ENCODE measurements at places on chromosomes 7 and 10.

DNA sequence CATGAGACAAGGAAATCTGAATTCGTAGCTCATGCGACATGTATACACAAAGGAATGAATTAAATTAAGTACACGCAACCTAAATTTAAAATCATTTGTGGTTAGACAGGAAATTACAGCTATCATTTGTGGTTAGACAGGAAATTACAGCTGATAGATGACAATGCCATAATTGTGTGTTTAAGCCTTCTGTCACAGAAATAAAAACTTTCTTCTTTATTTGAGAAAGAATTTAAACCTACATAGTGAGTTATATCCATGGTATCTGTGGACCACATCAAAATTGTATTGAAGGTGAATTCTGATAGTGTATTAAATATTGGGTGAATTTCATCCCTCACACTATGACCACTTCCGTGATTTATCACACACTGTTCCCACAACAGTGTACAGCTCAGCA is 362.9 kb downstream of the MAGI2 start:
- no peak overlapping the region for H3K4me3 ChIP-seq
- no peaks in the 10 kb centered on the region for H3K27me3 ChIP-seq
- H3K27ac ChIP-seq: no peak overlapping the region
- H3K36me3 ChIP-seq: no peaks in the 10 kb centered on the region

- no peaks in the 10 kb centered on the region for H3K36me3 ChIP-seq
- no peak overlapping the region for H3K4me3 ChIP-seq
- H3K27ac ChIP-seq: no peak overlapping the region
- no peak for DNase-seq
Measured at GRCh38 chr7:127820732-127821085, 168.7 kb downstream of the SND1 start.

GRCh38 chr10:133440633-133441285 is 13.0 kb upstream of the SCART1 start:
- no peaks in the 10 kb centered on the region for H3K4me1 ChIP-seq
- H3K27me3 ChIP-seq: no peaks in the 10 kb centered on the region
- no peak overlapping the region for H3K27ac ChIP-seq
- H3K4me3 ChIP-seq: no peak overlapping the region

DNA sequence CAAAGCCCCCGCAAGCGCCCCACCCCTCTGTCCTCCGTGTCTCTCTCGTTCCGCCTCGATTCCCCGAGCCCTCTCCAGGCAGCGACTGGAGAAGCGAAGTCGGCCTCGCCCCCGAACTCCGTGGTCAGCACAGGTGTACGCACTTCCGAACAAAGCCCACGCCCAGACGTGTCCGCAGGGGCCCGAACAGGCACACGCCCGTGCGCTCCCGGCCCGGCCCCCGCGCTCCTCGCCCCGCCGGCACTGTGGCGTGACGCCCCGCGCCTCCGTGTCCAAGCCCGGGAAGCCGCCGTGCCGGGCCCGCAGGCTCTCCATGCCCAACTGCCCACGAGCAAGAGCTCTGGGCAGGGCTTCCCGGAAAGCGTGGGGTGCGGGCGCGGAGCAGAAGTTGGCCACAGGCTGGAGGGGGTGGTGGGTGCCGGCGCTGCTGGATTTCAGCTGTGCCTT is 662 bp downstream of the NRCAM start:
- DNase-seq: peak; percentile 65
- no peak overlapping the region for H3K27ac ChIP-seq
- H3K36me3 ChIP-seq: no peaks in the 10 kb centered on the region
- peak overlapping the region; percentile 71 for H3K4me3 ChIP-seq

GRCh38 chr10:75764974-75765788 is 333.8 kb downstream of the LRMDA start:
- DNase-seq: no peak
- no peaks in the 10 kb centered on the region for H3K4me1 ChIP-seq
- H3K36me3 ChIP-seq: no peaks in the 10 kb centered on the region
- no peaks in the 10 kb centered on the region for H3K27me3 ChIP-seq
- H3K4me3 ChIP-seq: no peak overlapping the region

DNA sequence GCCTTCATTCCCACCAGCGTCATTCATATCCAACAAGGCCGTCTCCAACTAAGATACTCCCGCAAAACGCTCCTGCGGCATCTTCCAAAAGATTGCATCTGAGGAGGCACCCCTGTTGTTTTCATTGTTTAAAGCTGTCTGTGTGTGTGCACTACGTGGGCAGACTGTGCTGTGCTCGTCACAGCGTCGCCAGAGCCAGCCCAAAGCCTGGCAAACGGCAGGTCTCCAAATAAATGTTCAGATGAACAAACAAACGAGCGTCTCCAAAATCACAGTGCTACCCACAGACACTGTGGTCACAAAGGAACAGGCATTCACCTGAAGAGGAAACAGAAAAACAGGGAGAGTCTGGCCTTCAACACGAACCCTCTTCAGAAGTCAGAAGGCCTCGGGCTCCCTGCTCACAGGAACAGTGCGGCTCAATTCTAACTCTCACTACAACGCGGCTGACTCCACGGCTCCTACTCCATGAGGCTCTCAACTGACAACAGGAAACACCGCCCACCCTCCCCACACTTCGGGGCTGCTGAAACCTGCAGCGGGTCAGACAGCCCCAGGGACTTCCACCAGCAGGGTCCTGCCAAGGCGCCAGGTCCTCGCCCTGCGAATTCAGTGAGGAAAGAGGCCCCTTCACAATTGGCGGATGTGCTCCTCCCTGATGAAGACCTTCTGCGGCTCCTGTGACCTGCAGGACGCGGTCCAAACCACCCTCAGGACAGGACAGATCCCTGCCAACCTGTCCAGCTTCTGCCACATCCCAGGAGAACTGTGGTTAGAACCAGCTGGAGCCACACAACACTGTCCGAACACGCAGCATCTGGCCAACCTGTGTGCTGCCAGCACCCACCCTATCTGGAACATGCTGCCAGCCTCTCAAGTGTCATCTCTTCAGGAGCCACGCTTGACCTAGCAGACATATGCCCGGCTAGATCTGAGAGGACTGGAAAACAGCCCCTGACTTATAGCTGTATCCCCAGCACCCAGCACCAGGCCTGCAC is 36.1 kb downstream of the MAD1L1 start:
- no peaks in the 10 kb centered on the region for H3K4me1 ChIP-seq
- H3K27me3 ChIP-seq: no peaks in the 10 kb centered on the region
- peaks cover 8% of the 10 kb centered on the region for H3K36me3 ChIP-seq
- H3K27ac ChIP-seq: no peak overlapping the region

DNA sequence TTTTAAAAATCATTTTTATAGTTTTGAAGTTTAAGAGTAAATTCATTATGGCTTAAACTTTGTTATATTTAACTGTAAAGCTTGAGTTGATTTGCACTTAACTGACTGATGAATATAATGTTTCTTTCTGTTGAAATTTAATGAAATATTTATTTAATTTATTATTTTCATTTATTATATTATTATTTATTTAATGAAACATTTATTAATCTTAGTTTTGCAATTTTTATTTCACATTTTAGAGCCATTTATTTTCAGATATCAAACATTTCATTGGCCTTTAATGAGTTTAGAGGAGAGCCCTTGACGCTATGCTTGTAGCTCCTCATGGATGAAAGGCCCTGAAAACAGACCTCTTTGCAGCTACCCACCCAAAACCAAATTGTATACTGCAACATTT is 570.0 kb downstream of the LRMDA start:
- no peak for DNase-seq
- no peak overlapping the region for H3K27ac ChIP-seq
- H3K36me3 ChIP-seq: no peaks in the 10 kb centered on the region
- H3K4me3 ChIP-seq: no peak overlapping the region

- H3K36me3 ChIP-seq: peaks cover 33% of the 10 kb centered on the region
- H3K27ac ChIP-seq: no peak overlapping the region
- DNase-seq: no peak
- H3K4me3 ChIP-seq: no peak overlapping the region
Measured at GRCh38 chr7:149569726-149570422, 72.3 kb upstream of the ZNF746 start.

- H3K27me3 ChIP-seq: no peaks in the 10 kb centered on the region
- no peaks in the 10 kb centered on the region for H3K4me1 ChIP-seq
- H3K27ac ChIP-seq: no peak overlapping the region
- no peak for DNase-seq
- H3K4me3 ChIP-seq: no peak overlapping the region
Measured at GRCh38 chr7:75010036-75010435, 45.5 kb downstream of the CASTOR2 start.

- H3K4me3 ChIP-seq: no peak overlapping the region
- H3K36me3 ChIP-seq: no peaks in the 10 kb centered on the region
- H3K27me3 ChIP-seq: no peaks in the 10 kb centered on the region
Measured at GRCh38 chr7:150727381-150727780, 9.8 kb upstream of the GIMAP5 start.

DNA sequence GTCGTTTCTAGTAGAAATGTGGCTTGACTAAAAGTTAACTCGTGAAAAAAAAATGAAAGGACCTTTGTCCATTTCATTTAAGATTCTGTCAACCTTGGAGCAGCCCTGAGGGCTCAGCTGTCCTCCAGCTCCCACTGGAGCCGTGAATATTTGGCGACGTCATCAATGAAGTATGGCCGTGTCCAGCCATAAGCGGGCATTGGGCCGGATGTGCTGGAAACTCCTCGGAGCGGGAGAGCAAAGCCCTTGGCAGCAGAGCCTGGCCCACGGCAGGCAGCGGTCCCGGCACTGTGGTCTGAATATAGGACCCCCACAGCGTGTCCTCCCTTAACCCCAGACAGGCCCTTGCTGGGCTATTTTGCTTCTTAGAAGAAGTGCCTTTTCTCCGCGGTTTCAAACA is 50.0 kb downstream of the JAKMIP3 start:
- DNase-seq: peak; percentile 14
- H3K36me3 ChIP-seq: no peaks in the 10 kb centered on the region
- no peak overlapping the region for H3K4me3 ChIP-seq

- H3K4me1 ChIP-seq: no peaks in the 10 kb centered on the region
- H3K27me3 ChIP-seq: no peaks in the 10 kb centered on the region
- no peak overlapping the region for H3K4me3 ChIP-seq
- peaks cover 16% of the 10 kb centered on the region for H3K36me3 ChIP-seq
Measured at GRCh38 chr10:87750817-87751216, 67.2 kb downstream of the ATAD1 start.

DNA sequence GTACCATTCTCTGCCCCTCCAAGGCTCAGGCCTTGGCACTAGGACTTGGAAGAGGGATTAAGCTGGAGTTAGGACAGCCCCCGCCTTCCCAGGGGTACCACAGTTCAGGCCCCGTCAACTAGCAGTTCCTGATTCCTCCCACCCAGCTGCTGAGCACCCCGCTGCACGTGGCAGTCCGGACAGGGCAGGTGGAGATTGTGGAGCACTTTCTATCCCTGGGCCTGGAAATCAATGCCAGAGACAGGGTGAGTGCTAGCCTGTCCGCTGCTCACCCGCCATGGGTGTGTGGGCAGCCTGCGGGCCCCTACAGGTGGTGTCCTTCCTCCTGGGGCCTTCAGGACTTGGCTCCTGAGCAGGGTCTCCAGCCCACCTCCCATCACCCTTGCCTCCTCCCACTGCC is 2.0 kb upstream of the HOGA1 start:
- H3K36me3 ChIP-seq: no peaks in the 10 kb centered on the region
- H3K27ac ChIP-seq: no peak overlapping the region
- no peak overlapping the region for H3K4me3 ChIP-seq

- H3K27ac ChIP-seq: no peak overlapping the region
- no peak for DNase-seq
- H3K4me1 ChIP-seq: no peaks in the 10 kb centered on the region
- H3K36me3 ChIP-seq: no peaks in the 10 kb centered on the region
- H3K27me3 ChIP-seq: no peaks in the 10 kb centered on the region
Measured at GRCh38 chr7:117285826-117286225, 37.0 kb downstream of the WNT2 start.

All from stomach (tissue), 19 donors.